Activated CD4-positive, alpha-beta T cell treated with anti-CD3 and anti-CD28 coated beads, Interleukin-2, Interleukin-4, amounts not matched to agents 100 ng/mL and 50 ng/mL, durations not matched to agents 16 hours and 8 hours (primary cell): ENCODE measurements at places on chromosomes 7 and 10.

DNA sequence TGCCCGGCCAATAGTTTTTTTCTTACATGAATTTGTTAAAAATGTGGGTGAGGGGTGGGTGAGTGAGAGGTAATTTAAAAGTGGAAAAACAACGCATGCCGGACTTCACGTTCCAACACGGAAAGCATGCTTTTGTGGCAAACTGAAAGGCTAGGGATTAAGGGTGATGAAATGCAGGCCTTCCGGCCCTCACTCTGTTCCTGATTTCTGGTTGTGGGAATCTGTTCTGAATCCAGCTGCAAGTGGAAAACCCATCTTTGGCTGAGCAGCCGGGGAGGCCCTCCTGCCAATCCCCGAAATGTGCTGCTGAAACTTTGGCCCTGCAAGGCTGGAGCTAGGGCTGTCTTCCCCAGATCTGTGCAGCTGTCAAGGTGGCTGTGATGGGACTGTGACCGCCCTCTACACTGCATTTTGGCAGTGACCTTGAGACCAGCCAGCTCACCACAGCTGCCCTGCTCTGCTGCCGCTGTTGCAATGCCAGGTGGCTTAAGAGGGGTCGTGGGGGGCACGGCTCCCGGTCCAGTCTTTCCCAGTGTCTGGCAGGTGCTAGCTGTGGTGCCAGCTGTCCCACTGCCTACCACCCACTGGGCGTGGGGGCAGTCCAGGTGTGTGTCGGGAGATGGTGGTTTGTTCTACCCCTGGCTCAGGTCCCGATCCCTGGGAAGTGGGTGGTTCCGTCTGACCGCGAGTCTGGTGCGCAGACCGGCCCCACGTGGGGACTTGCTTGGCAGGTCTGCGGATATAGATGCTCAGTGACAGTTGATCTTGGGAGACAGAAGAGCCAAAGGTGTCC lies 39.0 kb downstream of the TET1 start:
- DNase-seq, result no peak

GRCh38 chr10:129523723-129524316 lies 56.8 kb downstream of the MGMT start:
- no peak for DNase-seq

DNA sequence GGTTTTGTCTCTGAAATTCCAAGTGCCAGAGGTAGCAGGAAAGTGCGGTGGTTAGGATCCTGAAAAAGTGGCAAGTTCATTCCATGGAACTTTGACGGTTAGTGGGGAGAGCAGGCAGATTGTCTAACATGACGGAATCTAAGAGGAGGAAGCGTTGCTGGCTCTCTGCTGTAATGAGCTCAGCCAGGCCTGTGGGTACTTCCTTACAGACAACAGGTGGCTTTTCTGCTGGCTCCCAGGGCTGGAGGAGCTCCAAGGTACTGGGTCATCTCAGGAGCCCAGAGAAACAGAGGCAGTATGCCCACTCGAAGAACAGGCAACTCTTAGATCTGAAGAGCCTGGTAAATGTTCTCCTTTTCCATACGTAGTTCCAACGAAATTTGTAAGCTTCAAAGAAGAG lies 3.1 kb upstream of the AIFM2 start:
- no peak for DNase-seq

DNA sequence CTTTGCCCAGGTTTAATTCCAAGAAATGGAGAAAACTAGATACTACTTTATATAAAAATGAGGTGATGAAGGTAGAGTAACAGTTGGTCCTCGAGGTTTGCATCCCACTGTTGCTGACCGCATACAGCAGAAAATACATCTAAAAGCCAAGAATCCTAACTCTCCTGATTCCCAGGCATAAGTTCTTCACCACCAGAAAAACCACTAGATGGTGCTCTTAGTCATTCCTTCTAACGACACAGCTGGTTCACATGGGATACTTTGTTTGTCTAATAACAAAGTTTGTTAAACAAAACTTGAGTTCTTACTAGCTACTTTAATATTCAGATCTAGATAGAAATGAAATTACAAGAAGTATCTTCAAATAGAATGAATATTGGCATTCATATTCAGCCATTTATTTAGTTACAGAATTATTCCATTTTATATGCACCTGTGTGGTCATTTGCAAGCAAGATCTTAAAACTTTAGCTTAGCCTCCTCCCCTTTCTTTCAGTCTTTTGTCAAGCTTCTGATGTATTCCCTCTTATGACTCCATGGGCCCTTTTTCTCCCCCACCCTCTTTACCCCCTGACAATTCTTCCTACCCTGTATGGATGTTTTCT lies 54.1 kb upstream of the CYP26C1 start:
- peak; percentile 17 for DNase-seq

GRCh38 chr10:16392531-16393069 lies 44.2 kb upstream of the PTER start:
- DNase-seq, result no peak

DNA sequence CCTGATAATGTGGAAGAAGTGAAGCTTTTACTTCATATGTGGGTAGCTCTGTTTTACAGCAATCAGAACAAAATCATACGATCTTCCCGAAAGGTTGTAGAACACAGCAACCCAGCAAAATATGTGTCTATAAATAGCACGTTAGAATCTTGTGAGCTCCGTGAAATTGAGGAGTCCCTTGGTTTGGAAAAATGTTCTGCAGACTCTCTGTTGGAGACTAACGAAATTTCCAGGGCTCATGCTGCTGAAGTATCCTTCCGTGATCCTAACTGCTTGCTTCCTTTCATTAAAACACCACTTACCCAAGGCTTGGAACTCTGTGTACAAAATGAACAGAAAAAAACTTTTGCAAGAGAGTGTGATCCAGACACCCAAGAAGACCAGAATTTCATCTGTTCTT lies 57.5 kb downstream of the TASOR2 start:
- no peak for DNase-seq

DNA sequence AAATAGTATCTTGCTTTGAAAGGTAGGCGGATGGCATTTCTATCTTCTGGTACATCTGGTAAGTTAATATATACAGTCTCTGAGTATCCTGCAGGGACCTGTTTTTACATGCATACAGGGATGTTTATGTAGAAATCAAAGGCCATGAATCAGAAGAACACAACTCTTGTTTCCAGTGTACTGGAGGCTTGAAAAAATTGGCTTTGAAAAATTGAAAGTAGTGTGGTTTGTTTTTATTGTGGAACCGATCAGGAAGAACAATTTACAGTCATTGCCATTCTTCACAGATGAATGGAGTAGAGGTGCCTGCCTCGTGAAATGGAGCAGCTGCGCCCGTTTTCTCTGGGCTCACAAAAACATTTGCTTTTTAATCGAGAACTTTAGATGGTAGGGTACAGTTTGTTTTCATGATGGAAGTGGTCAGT lies 54.0 kb upstream of the RPA3 start:
- DNase-seq, result peak; percentile 57

DNA sequence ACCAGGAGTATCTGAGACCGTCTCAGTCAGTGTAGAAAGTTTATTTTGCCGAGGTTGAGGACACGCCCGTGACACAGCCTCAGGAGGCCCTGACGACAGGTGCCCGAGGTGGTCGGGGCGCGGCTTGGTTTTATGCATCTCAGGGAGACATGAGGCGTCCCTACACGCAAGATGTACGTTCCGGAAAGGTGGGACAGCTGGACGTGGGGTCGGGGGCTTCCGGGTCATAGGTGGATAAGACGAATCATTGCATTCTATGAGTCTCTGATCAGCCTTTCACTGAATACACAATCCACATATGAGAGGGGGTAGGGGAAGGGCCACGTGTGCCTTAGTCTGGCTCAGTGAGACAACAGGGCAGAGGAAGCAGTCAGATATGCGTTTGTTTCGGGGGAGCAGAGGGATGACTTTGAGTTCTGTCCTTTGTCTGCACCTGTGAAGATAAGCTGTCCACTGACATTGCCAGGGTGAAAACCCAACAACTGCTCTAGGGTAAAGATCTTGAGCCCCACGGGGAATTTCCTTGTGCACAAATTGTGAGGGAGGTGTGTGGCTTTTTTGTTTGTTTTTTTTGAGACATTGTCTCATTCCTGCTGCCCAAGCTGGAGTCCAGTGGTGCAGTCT lies 66.2 kb downstream of the DNAJB6 start:
- DNase-seq, result no peak

- DNase-seq, result no peak
Measured at GRCh38 chr7:111987115-111987826, 218.9 kb downstream of the DOCK4 start.

GRCh38 chr10:122525788-122526187 lies 34.8 kb upstream of the DMBT1 start:
- no peak for DNase-seq

DNA sequence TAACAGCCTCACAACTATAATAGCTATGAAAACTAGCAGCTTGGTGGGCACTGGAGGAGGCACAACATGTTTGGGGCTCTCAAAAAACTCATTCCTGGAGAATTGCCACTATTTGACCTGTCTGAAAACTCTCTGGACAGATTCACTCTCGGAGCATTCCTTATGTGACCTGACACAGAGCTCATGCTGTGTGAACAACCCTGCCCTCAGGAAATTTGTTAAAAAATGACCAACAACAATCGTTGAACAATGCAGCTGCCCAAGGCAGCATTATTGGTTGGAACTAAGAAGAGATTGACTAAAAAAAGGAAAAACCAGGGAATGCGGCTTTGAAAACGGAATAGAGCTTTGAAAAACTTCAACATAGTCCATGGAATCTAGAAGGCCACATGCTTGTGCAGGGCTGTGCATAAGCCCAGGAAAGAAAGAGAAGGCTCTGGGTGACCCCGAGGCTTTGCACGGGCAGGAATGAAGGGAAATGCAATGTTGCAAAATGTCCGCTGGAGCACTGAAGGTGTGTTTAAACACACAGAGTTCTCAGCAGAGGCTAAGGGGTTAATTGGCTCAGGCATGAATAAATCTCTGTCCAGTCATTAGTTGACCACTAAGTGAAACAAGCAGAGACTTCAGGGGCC lies 52.8 kb downstream of the NAMPT start:
- no peak for DNase-seq

DNA sequence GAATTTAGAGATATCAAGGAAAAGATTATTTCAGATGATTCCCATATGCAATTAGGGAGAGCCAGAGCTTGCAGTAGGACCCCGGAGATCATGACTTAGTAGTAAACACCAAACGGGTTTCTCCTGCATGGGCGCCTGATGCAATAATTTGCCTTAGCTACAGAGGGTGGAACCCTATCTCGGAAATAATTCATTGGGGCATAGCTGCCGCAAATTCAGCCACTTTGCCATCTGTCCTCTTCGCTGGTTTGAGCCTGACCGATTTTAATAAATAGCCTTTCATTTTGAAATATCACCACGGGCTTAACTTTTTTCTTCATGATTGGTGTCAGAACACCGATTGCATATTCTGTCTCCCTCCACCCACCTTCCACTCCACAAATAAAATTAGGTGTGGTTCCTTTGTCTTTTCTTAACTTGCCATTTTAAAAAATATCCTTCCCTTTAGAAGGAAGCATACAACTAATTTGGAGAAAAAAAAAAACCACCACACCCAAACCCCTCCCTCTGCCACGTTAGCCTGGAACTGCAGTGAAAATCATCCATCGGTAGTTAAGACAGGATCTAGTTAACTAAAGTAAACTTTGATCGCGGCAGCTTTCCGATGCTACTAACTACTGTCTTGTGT lies 1.4 kb downstream of the GARS1 start:
- DNase-seq, result peak; percentile 30

DNA sequence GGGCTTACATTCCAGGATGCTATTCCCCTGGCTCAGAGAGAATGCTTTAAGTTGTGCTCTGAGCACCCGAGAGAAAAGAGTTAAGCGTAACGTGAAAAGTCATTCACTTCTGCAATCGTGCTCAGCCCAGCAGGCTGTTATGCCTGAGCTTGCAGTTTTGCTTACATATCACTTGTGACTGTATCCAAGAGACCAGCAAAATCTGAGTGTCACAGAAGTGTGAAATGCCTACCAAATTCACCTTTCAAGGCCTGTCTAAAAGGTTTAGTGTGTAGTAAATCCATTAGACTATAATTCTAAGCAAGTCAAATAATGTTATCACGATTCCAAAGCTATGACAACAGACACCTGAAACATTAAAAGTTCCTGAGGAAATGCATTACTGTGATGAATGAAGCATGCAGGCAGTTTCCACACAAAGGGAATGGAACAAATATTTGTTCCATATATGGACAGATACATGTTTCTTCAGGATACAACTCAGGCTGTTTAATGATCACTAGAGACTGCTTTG lies 20.1 kb downstream of the ITGB1 start:
- no peak for DNase-seq

DNA sequence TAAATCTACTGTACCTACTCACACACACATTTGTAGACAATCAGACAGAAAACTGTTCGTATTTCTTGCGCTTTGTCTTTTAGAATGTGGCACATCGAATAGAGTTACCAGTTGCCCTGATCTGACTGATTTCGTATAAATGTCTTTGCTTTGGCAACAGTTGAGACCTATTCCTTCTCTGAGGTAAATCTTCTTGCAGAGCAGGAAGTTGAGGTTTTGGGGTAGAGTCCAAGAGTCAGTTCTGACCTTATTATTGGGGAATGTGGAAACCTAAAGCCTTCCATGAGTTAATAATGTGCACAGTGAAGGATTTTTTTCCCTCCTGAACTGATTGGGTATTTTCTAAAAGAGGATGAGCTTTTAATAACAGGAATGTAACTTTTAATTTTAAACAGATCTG lies 135.3 kb downstream of the KIAA1217 start:
- no peak for DNase-seq

DNA sequence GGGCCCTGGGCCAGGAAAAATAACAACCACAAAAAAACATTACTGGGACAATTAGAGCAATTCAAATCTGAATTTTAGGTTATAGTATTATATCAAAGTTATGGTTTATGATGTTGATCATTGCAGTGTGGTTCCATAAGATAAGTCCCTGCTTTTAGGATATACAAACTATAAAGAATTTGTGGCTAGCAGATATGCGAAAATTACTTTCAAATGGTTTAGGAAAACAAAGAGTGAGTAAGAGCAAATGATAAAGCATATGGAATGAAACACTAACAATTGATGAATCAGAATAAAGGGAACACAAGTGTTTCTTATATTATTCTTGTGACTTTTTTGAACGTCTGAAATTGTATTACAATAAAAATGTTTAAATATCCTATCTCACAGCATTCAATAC lies 64.4 kb upstream of the HECTD2 start:
- no peak for DNase-seq

- DNase-seq, result peak; percentile 22
Measured at GRCh38 chr10:50394832-50395231, 143.5 kb upstream of the ASAH2 start.

DNA sequence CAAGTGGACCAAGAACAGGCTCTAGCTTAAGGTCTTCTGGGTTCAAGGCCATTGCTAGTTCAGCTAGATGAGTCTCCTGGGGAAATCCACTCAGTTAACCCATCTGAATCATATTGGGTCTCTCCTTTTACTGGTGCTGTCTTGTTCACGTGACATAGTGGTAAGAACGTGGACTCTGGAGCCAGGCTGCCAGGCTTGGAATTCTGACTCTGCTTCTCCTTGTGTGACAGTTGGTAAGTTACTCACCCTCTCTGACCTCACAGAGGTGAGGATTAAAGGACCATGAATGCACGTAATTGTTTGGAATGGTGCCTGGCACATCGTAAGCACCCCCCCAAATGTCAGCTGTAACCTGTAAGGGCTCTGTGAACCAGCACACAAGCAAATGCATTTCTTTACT lies 9.7 kb upstream of the CALU start:
- DNase-seq, result no peak

- DNase-seq, result no peak
Measured at GRCh38 chr7:84336303-84336702, 141.7 kb upstream of the SEMA3A start.
